ENCODE measurements at places on chromosomes 3 and 15. TPM values are rescaled to one million over a fixed set of nuclear protein-coding genes. Genes with fewer than 3 reads are reported as not detected.
A peak's percentile ranks its signal among the peaks of the same experiment; 100 is the strongest.

- no peak overlapping the region for H3K4me3 ChIP-seq
- DNase-seq: no peak
- no peaks in the 10 kb centered on the region for H3K36me3 ChIP-seq
- H3K27ac ChIP-seq: no peak overlapping the region
- H3K4me1 ChIP-seq: no peaks in the 10 kb centered on the region
- H3K27me3 ChIP-seq: no peaks in the 10 kb centered on the region
Observed at GRCh38 chr3:32758375-32758753, 59.4 kb upstream of the TRIM71 start.

GRCh38 chr3:155159301-155159700 lies 79.2 kb downstream of the MME start:
- H3K4me3 ChIP-seq: no peak overlapping the region
- no peak for DNase-seq
- H3K4me1 ChIP-seq: no peaks in the 10 kb centered on the region
- H3K27me3 ChIP-seq: no peaks in the 10 kb centered on the region

DNA sequence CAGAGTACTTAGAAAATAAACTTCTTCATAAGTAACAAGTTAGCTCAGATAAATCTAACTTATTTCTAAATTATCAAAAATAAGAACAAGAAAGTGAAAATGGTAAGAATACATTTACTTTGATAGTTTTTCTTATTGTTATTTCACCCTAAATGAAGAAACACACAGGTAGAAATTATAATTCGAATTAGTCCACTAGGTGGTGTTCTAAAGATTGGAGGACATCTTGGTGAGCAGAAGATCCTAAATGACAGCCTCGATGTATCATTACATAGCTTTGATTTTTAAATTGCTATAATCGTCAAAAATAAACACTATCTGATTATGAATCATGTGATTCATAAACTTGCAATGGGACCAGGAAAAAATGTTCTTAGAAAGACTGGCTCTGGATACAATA lies 280.8 kb upstream of the UBE2E2 start:
- H3K4me3 ChIP-seq: no peak overlapping the region
- no peak for DNase-seq
- no peaks in the 10 kb centered on the region for H3K27me3 ChIP-seq
- H3K36me3 ChIP-seq: no peaks in the 10 kb centered on the region
- no peaks in the 10 kb centered on the region for H3K4me1 ChIP-seq
- H3K27ac ChIP-seq: no peak overlapping the region

- no peak overlapping the region for H3K27ac ChIP-seq
- H3K4me3 ChIP-seq: no peak overlapping the region
- H3K36me3 ChIP-seq: no peaks in the 10 kb centered on the region
- DNase-seq: no peak
Observed at GRCh38 chr3:32592696-32593353, 22.2 kb upstream of the DYNC1LI1 start.

DNA sequence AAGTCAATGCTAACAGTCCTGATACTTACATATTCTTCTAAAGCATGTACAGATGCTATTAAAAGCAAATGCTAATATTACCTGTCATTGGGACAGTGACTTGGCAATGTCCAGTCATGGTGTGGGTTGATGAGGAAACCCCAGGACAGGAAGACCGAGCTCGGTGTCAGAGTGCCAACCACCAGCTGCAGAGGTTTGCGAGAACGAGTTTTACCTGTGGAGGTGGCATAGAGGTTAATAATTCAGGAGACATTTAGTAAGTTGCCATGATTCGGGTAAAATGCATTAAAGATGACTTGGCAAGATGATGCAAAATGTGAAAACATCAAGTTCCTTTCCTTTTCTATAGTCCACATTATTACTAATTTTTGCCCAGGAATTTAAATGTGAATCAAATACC lies 94.5 kb downstream of the ABI3BP start:
- no peaks in the 10 kb centered on the region for H3K4me1 ChIP-seq
- no peak overlapping the region for H3K4me3 ChIP-seq
- no peaks in the 10 kb centered on the region for H3K36me3 ChIP-seq
- no peak for DNase-seq

GRCh38 chr3:47250309-47251060 lies 32.1 kb downstream of the KIF9 start:
- H3K27me3 ChIP-seq: no peaks in the 10 kb centered on the region
- no peaks in the 10 kb centered on the region for H3K36me3 ChIP-seq
- H3K4me3 ChIP-seq: no peak overlapping the region
- no peaks in the 10 kb centered on the region for H3K4me1 ChIP-seq
- H3K27ac ChIP-seq: no peak overlapping the region

- no peaks in the 10 kb centered on the region for H3K36me3 ChIP-seq
- H3K4me1 ChIP-seq: no peaks in the 10 kb centered on the region
Observed at GRCh38 chr3:54123776-54124196, 1.4 kb downstream of the CACNA2D3 start.

GRCh38 chr3:62367763-62368195 lies 5.6 kb downstream of the FEZF2 start:
- no peak for DNase-seq
- H3K36me3 ChIP-seq: no peaks in the 10 kb centered on the region
- H3K4me3 ChIP-seq: no peak overlapping the region
- peaks cover 47% of the 10 kb centered on the region for H3K27me3 ChIP-seq
- peaks cover 13% of the 10 kb centered on the region for H3K4me1 ChIP-seq
- no peak overlapping the region for H3K27ac ChIP-seq

- no peak overlapping the region for H3K4me3 ChIP-seq
- peak overlapping the region; percentile 47 for H3K27ac ChIP-seq
- no peaks in the 10 kb centered on the region for H3K4me1 ChIP-seq
- DNase-seq: peak; percentile 92
- no peaks in the 10 kb centered on the region for H3K36me3 ChIP-seq
Observed at GRCh38 chr3:8629151-8630021, 15.2 kb downstream of the SSUH2 start.

DNA sequence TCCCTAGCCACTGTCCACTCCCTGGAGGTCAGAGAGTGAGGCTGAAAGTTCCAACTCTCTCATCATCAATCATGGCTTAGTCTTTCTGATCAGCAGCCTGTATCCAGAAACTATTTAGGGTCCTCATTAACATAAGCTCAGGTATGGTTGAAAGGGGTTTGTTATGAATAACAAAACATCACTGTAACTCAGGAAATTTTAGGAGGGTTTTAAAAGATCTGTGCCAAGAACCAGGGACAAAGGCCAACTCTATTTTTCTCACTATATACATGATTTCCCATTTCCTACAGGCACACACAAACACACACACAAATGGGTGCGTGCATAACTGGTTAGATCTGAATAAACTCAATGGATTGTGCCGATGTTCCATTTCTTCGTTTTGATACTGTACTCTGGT lies 23.6 kb downstream of the STOML1 start:
- no peak overlapping the region for H3K4me3 ChIP-seq
- H3K36me3 ChIP-seq: no peaks in the 10 kb centered on the region
- no peaks in the 10 kb centered on the region for H3K4me1 ChIP-seq
- H3K27ac ChIP-seq: no peak overlapping the region
- no peaks in the 10 kb centered on the region for H3K27me3 ChIP-seq
- DNase-seq: no peak

GRCh38 chr3:56303487-56303886 lies 164.8 kb downstream of the ERC2 start:
- no peak overlapping the region for H3K27ac ChIP-seq
- no peak for DNase-seq
- H3K36me3 ChIP-seq: no peaks in the 10 kb centered on the region
- H3K4me1 ChIP-seq: no peaks in the 10 kb centered on the region
- no peak overlapping the region for H3K4me3 ChIP-seq
- no peaks in the 10 kb centered on the region for H3K27me3 ChIP-seq

- no peaks in the 10 kb centered on the region for H3K4me1 ChIP-seq
- H3K27me3 ChIP-seq: no peaks in the 10 kb centered on the region
- no peak overlapping the region for H3K4me3 ChIP-seq
- no peak for DNase-seq
- no peaks in the 10 kb centered on the region for H3K36me3 ChIP-seq
- H3K27ac ChIP-seq: no peak overlapping the region
Observed at GRCh38 chr15:39663704-39664250, 82.9 kb downstream of the THBS1 start.

DNA sequence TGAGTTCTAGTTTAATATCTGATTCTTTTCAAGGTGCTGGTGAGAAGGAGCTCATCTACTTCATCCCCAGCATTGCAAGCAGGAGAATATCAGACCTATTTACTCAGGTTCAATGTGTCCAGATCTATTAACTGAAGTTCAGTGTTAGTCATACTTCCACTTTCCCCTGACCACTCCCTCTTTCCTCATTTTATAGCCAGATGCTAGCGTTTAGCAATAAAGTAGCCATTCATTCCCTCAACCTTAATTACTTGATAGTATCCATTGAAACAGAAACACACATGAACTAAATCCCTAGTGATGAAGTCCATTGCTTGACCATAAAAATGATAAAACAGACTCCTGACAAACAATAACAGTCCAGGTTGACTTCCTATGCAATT lies 60.0 kb downstream of the RPL22L1 start:
- H3K4me1 ChIP-seq: no peaks in the 10 kb centered on the region
- no peak overlapping the region for H3K4me3 ChIP-seq
- no peak overlapping the region for H3K27ac ChIP-seq
- no peaks in the 10 kb centered on the region for H3K27me3 ChIP-seq
- DNase-seq: no peak

GRCh38 chr3:62370858-62371719 lies 2.3 kb downstream of the FEZF2 start:
- no peaks in the 10 kb centered on the region for H3K4me1 ChIP-seq
- no peak overlapping the region for H3K27ac ChIP-seq
- H3K27me3 ChIP-seq: peaks cover 47% of the 10 kb centered on the region
- no peak for DNase-seq

GRCh38 chr15:72685301-72685924 lies 569 bp downstream of the HIGD2B start:
- peak overlapping the region; percentile 94 for H3K4me3 ChIP-seq
- no peak for DNase-seq
- H3K36me3 ChIP-seq: no peaks in the 10 kb centered on the region

DNA sequence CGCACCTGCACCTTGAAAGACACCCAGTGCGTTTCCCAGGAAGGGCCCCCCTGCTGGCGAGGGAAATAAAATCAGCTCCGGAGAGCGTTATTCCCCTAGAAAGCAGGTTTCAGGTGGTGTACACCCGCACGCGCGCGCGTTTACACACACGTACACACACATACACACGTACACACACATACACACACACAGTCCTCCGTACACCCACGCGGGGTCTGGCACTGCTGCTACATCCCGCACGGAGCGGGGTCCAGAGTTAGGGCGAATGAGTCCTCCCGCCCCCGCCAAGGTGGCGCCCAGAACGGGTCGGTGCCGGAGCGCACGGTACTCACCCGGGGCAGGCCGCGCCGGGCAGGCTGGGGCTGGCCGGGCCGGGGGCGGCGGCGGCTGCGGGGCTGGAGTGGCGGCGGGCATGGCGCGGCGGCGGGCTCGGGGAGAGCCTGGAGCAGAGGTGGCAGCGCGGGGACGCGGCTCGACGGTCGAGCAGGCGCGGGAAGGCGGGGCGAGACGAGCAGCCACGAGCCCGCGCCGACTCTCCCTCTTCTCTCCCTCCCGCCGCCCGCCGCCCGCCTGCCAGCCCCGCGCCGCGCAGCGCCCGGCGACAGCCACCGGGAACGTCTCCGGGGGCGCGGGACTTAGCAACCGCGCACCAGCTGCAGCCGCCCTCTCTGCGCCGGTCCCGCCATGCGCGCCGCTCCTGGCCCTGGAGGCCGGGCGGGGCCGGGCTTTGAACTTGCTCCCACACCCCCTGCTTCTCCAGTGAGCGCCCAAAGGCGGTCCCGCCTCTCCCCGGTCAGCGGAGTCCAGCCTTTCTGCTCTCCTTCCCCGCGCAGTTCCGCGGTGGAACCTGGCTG lies at the start of gene DCLK3:
Gene DCLK3, minus strand, starts transcription at position 704 of the 854 bp plus-strand sequence. Its CDS starts 290 bp downstream, at position 414.
- no peak for DNase-seq
- no peak within 1 kb of the TSS for H3K27ac ChIP-seq
- no peak within 1 kb of the TSS for H3K4me3 ChIP-seq
- no peaks in the 10 kb centered on the region for H3K36me3 ChIP-seq
- no peaks in the 10 kb centered on the region for H3K27me3 ChIP-seq

- H3K4me3 ChIP-seq: peak overlapping the region; percentile 64
- H3K27me3 ChIP-seq: no peaks in the 10 kb centered on the region
- H3K27ac ChIP-seq: no peak overlapping the region
- H3K36me3 ChIP-seq: no peaks in the 10 kb centered on the region
Observed at GRCh38 chr15:40252141-40252437, 13.2 kb downstream of the PAK6 start.

GRCh38 chr3:56197259-56197965 lies 270.9 kb downstream of the ERC2 start:
- H3K27ac ChIP-seq: no peak overlapping the region
- H3K4me3 ChIP-seq: no peak overlapping the region
- no peak for DNase-seq
- no peaks in the 10 kb centered on the region for H3K4me1 ChIP-seq
- no peaks in the 10 kb centered on the region for H3K36me3 ChIP-seq
- H3K27me3 ChIP-seq: no peaks in the 10 kb centered on the region

- no peaks in the 10 kb centered on the region for H3K27me3 ChIP-seq
- H3K4me3 ChIP-seq: no peak overlapping the region
- H3K36me3 ChIP-seq: no peaks in the 10 kb centered on the region
- H3K27ac ChIP-seq: no peak overlapping the region
- peak; percentile 55 for DNase-seq
Observed at GRCh38 chr3:11671648-11672100, 28.0 kb upstream of the VGLL4 start.

GRCh38 chr3:114456742-114457141 lies 162.9 kb downstream of the TIGIT start:
- no peak overlapping the region for H3K4me3 ChIP-seq
- no peaks in the 10 kb centered on the region for H3K27me3 ChIP-seq
- no peak for DNase-seq
- H3K27ac ChIP-seq: peak overlapping the region; percentile 67
- H3K4me1 ChIP-seq: no peaks in the 10 kb centered on the region

DNA sequence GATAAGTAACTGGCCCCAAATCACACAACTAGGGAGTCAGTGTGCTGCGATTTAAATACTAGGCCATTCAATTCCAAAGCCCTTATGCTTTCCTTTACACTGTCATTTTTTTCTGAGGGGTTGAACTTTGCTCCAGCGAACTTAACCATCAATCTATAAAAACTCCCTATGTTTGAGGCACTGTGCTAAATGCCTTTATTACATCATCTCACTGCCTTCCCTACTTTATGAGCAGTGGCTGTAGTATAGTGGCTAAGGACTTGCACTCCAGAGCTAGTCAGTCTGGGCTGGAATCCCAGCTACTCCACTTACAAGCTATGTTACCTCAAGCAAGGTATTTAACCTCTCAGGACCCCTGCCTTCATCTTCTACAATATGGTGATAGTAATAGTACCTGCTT lies 26.9 kb upstream of the WDR72 start:
- no peak overlapping the region for H3K4me3 ChIP-seq
- H3K27me3 ChIP-seq: no peaks in the 10 kb centered on the region
- no peak overlapping the region for H3K27ac ChIP-seq
- no peaks in the 10 kb centered on the region for H3K36me3 ChIP-seq

DNA sequence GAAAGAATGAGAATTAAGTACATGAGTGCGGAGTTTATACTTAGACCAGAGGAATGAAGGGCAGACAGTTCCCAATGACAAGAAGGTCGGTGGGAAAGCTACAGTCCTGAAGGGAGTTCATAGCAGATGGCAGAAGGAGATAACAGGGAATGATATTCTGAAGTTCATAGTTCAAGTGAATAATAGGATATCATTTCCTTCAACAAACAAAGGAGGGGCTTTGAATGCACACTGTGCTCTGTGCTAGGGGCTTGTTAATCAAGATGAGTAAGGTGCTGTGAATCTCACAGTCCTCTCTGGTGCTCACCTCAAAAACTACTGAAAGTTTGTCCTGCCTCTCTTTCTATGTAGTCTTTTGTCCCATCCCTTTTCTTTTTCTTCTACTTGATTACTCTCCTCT lies 41.9 kb downstream of the SIDT1 start:
- DNase-seq: no peak
- H3K4me3 ChIP-seq: no peak overlapping the region
- no peaks in the 10 kb centered on the region for H3K36me3 ChIP-seq

The ACP3 gene
- total RNA-seq: 1.0 TPM

The MYL3 gene
- total RNA-seq: 17.3 TPM

The CAMK2N2 gene
- not detected for total RNA-seq

The ADPRH gene
- 1.3 TPM for total RNA-seq

The DNAJA4 gene
- 39.1 TPM for total RNA-seq

The VPS18 gene
- total RNA-seq: 25.9 TPM

Data from Peyer's patch (tissue), 4 donors.